ENCODE measurements at places on chromosomes 2 and 18. TPM values are rescaled to one million over a fixed set of nuclear protein-coding genes. Genes with fewer than 3 reads are reported as not detected.

Gene ABCB11
- polyA plus RNA-seq: 2.7 TPM

DNA sequence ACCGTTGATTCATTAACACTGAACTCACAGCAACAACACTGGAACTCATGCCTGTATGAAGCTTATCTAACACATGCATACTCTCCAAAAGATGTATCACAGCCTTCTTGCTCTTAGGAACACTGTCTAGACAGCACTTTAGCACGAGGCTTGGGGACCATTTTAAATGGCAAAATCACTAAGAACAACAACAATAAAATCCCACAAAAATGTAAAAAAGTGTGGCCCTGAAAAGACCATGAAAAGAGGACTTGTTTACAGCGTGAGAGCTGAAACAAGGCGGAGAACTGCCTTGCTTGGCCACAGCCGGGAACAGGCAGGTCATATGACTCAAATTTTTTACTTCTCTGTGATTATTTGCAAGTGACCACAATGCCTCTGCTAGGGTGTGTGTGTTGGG lies 48.1 kb downstream of the CHN1 start:
- DNase-seq: no peak

Gene SP3
- polyA plus RNA-seq: 37.2 TPM

Gene HOXD13
- polyA plus RNA-seq: 24.7 TPM

Gene DCC
- polyA plus RNA-seq: 1.0 TPM

Gene MAP2
- polyA plus RNA-seq: 5.8 TPM

DNA sequence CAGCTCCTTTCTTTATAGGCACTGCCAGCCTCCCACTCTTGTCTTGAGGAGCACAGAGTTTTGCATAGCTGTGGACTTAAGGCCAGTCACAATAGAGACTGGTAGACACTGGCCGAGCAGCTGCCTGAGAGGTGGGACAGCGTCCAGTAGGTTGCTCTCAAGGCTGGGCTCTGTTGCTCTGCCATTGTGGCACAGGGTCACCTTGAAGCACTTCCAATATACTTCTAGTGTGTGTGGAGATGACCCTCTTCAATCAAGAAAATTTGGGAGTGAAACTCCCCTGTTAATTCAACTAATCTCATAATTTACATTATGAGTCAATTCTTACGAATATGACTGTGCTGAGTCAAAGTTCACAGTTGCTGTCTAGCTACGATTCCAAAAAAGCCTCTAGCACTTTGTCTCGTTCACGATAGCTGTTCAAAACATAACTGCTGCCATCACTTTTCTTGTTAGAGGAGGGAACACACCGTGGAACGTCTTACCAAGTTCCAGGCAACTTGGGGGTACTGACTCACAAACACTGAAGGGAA lies 636.2 kb downstream of the EPHA4 start:
- no peak for DNase-seq

Gene LAMA3
- 27.8 TPM for polyA plus RNA-seq
